ENCODE measurements at places on chromosomes 6 and 20.

GRCh38 chr20:19047951-19048296 lies 164.5 kb upstream of the SLC24A3 start:
- DNase-seq, result no peak

DNA sequence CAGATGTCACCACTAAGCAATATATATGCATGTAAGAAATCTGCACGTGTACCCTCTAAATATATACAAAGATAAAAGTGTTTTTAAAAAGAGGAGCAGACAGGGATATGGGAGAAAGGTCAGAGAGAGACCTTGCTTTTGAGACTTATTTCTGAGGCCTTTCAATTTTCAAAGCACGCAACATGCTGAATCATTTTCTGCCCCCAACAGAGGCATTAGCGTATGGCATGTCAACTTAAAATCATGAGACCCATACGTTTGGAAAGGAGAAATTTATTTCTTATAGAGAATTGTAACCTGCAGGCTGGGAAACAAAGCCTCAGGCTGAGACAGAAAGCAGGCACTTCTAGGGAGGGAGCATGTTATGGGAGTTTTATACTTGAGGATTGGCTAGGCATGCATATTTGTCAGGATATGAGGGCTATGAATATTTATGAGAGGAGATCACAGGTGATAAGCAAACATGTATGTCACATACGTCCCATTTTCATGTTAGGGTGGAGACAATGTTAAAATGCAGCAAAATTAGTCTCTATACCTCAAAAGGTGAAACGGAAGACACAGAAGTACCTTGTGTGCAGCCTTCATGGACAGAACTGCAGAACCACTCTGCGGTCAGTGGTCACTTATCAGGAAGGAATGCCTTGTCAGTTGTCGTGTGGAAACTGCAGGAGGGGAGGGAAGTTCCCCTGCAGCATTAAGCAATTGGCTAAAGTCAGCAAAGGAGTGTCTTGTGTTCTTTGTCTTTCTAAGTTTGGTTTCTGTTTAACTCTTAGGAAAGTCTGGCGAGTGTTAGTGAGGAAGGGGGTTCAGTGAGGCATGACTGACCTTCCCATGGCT lies 6.3 kb upstream of the GABRR2 start:
- peak; percentile 3 for DNase-seq

DNA sequence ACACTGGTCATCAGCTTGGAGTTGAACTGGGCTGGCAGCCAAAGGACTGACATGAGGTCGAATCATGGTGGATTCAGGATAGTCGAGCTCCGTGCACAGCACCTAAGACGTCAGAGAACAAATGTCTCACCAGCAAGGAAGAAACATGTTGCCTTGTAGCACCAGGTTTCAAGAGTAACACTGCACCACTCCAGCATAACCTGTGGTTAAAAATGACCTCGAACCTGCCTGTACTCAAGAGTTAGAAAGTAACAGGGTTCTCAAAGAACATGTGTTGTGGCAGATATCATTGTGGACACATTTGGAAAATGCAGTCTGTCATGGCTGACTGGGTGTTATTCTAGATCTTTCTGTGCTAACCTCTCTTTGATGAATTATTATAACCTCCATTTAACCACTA lies 511.6 kb downstream of the CDH26 start:
- no peak for DNase-seq

DNA sequence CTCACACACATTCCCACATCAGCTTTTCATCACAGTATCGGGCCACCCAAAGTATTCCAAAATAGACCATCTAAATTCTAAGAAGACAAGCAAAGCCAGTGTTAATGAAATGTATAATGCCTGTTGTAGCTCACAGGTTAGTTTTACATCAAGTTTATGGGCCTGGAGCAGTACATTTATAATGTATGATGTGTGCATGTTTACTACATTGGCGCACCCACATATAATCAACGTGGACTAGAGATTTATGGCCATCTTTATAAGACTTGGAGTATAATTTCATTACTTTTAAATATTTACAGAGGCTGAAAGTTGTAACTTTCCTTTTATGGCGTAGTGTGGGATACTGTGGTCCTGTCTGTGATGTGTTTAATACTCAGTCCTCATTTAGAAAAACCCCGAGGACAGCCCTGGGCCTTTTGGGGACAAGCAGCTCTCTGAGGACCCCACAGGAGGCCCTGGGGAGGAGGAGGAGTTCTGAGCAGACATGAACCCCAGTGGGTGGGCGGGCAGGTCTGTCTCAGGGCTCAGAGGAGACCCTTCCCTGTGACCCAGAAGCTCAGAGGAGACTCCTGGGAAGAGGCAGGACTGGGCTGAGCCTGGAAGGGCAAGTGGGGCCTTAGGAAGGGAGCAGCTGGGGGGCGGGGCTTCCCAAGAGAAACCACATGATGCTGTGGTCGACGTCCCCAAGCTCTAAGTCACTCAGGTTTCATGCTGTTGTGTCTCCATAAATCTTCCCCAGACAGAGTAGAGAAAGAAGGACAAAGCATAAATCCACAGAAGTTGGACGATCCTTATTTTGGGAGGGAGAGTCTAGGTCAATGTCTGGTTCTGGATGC lies 232.1 kb downstream of the PREX1 start:
- DNase-seq, result no peak

- DNase-seq, result no peak
These were observed 44.3 kb downstream of the KIAA1755 start for GRCh38 chr20:38216201-38216600.

GRCh38 chr6:119493980-119494379 lies 144.4 kb upstream of the MAN1A1 start:
- DNase-seq, result no peak

- no peak for DNase-seq
These were observed 579.9 kb downstream of the MAFB start for GRCh38 chr20:40109136-40109535.

DNA sequence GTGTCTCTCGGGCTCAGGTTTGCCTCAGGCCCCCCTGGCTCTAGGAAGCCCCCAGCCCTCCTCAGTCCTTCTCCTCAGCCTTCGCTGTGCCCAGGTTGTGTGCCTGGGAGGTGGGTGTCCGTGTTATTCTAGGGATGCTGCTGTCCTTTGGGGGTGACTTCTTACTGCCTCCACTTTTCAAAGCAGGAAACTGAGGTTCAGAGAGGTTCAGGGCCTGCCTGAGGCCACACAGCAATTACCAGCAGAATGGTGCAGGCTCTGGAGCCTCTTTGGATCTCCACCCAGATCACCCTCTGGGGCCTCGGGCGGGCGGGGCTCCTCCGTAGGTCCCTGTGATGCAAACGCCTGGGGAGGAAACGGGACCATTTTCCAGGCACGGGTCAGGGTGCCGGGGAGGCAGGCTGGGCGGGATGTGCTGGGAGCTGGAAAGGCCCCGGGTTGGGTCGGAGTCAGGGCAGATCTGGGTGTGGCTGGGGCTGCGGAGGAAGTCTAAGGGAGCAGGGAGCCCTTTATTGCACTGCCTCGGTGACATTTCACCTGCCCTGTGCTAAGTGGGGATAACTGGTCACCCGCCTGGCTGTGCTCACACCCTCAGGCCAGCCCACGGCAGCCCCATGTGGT lies 23.2 kb downstream of the GATA5 start:
- DNase-seq, result no peak

- DNase-seq, result no peak
These were observed 119.0 kb upstream of the RPS6KA2 start for GRCh38 chr6:166745801-166746668.

- no peak for DNase-seq
These were observed 182.5 kb upstream of the LAMP5 start for GRCh38 chr20:9331707-9332435.

GRCh38 chr6:158717341-158718330 lies 67.8 kb downstream of the SYTL3 start:
- DNase-seq, result no peak

- no peak for DNase-seq
These were observed 74.1 kb downstream of the LAMA4 start for GRCh38 chr6:112180095-112180820.

- DNase-seq, result no peak
These were observed 172.8 kb upstream of the ARG1 start for GRCh38 chr6:131400054-131400778.

DNA sequence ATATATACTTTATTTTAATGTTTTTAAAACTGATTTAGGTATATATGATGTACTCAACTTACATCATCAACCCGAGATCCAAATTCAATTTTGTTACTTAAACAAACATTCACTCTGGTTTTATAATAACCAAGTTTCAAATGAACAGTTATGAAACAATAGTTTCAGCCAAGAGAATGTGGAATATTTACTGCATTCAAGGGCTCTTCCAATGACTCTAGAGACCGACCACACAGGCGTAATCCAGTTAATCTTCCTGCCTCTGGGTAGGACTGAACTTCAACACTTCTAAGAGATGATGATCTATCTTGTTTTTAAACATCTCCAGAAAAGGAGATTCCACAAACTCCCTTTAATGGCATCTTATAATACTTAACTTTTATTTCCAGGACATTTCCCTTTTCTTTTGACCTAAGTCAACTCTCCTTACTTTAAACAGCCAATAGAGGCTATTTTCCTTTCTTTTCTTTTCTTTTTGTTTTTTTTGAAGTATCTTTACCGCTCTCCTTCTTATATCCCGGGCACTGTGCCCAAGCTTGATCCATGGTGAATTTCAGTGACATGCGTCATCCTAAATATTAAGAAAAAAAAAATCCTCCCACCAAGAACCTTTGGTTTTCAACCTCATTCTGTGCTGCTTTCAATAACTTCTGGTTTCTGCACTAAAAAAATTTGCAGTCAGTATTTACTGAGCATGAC lies 110.1 kb downstream of the KIF13A start:
- no peak for DNase-seq
